ENCODE measurements at places on chromosomes 2 and 18. TPM values are rescaled to one million over a fixed set of nuclear protein-coding genes. Genes with fewer than 3 reads are reported as not detected.

- peak overlapping the region; percentile 89 for H3K4me3 ChIP-seq
- peaks cover 14% of the 10 kb centered on the region for H3K4me1 ChIP-seq
- peak; percentile 74 for DNase-seq
- H3K36me3 ChIP-seq = peaks cover 3% of the 10 kb centered on the region
- no peaks in the 10 kb centered on the region for H3K27me3 ChIP-seq
Observed at GRCh38 chr2:102736410-102737409, 25.1 kb upstream of the TMEM182 start.

The ST8SIA5 gene
- not detected for total RNA-seq

GRCh38 chr2:229446350-229446749, 175.3 kb upstream of the PID1 start:
- peak overlapping the region; percentile 59 for H3K4me3 ChIP-seq
- H3K4me1 ChIP-seq = peaks cover 32% of the 10 kb centered on the region
- H3K27ac ChIP-seq = peak overlapping the region; percentile 100

- no peaks in the 10 kb centered on the region for H3K27me3 ChIP-seq
- H3K27ac ChIP-seq = no peak overlapping the region
- H3K36me3 ChIP-seq = no peaks in the 10 kb centered on the region
- DNase-seq = no peak
Observed at GRCh38 chr18:1965541-1965940, 605.8 kb downstream of the METTL4 start.

GRCh38 chr2:3503483-3503882, 15.8 kb downstream of the ADI1 start:
- H3K27me3 ChIP-seq = no peaks in the 10 kb centered on the region
- no peaks in the 10 kb centered on the region for H3K4me1 ChIP-seq
- H3K4me3 ChIP-seq = no peak overlapping the region
- peaks cover 93% of the 10 kb centered on the region for H3K36me3 ChIP-seq

- no peak for DNase-seq
- no peaks in the 10 kb centered on the region for H3K27me3 ChIP-seq
- H3K4me3 ChIP-seq = no peak overlapping the region
- H3K27ac ChIP-seq = no peak overlapping the region
Observed at GRCh38 chr2:33343387-33343895, 133.0 kb upstream of the RASGRP3 start.

The LIMS1 gene
- total RNA-seq = 74.9 TPM

- H3K36me3 ChIP-seq = no peaks in the 10 kb centered on the region
- no peaks in the 10 kb centered on the region for H3K27me3 ChIP-seq
- H3K27ac ChIP-seq = no peak overlapping the region
- no peak for DNase-seq
Observed at GRCh38 chr2:109644571-109645275, 30.6 kb downstream of the SOWAHC start.

GRCh38 chr18:32072321-32072720, 19.4 kb upstream of the RNF138 start:
- no peak overlapping the region for H3K27ac ChIP-seq
- H3K36me3 ChIP-seq = no peaks in the 10 kb centered on the region
- H3K4me1 ChIP-seq = no peaks in the 10 kb centered on the region
